Gastrocnemius medialis (tissue), 4 donors: ENCODE measurements at places on chromosomes 13 and 19. TPM values are rescaled to one million over a fixed set of nuclear protein-coding genes. Genes with fewer than 3 reads are reported as not detected.

- no peak for DNase-seq
Measured at GRCh38 chr13:110150384-110151101, 156.4 kb downstream of the COL4A1 start.

- DNase-seq, result no peak
Measured at GRCh38 chr19:37551129-37551993, 43.2 kb downstream of the ZNF571 start.

GRCh38 chr19:4399812-4400134 is 574 bp downstream of the SH3GL1 start:
- peak; percentile 14 for DNase-seq

OCEL1 gene
- 3.3 TPM for total RNA-seq

SAFB2 gene
- 19.8 TPM for total RNA-seq

GRCh38 chr13:62432295-62432694 is 1016.6 kb upstream of the PCDH20 start:
- DNase-seq, result no peak

SH2D3A gene
- total RNA-seq, result not detected

DNA sequence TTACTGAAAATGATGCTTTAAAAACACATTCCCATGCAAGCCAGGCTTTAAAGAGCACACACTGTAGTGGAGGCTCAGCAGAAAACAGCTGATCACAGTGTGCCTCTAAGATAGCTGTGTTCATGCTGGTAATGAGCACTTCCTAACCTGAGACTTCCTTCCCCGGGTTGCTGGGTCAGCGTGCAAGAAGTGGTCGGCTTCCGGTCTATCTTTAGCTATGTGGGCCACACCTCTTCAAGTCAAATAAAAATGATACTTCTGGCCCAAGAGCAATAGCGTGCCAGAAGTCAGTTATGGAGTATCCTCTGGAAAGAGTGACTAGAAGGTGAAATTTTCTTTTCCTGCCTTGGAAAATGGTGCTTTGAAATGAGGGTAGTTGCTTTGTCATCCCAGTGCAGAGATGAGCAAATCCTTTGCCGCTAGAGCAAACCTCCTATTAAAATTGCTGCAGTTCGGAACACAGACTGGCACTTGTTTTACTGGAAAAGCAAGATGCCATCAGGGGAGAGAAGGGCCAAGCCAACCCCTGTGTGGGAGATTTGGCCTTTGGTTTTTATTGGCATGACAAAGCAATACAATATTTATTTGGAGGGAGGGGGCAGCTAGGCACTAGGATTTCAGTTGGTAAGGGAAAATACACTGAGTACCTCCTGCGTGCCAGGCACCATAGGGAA is 64.2 kb downstream of the ARHGAP35 start:
- no peak for DNase-seq

GRCh38 chr19:45443462-45444317 is 20.0 kb upstream of the ERCC1 start:
- peak; percentile 96 for DNase-seq

- peak; percentile 97 for DNase-seq
Measured at GRCh38 chr19:45091031-45091923, 1.7 kb upstream of the PPP1R37 start.

- no peak for DNase-seq
Measured at GRCh38 chr19:43782689-43783231, 2.0 kb upstream of the KCNN4 start.
